ENCODE measurements at places on chromosomes 16 and 17.

- no peak for DNase-seq
Measured at GRCh38 chr16:23452221-23452571, 793 bp downstream of the COG7 start.

DNA sequence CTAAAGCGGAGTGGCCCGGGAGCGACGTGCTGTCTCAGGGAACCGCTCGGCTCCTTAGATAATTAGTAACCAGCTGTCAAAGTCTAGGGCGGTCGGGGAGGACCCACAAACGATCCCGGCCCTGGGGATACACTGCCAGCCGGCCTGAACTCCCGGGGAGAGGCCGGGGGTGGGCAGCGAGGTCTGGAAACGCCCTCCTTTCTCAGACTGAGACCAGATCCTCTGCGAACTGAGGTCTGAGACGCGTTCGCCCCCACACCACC, 1.3 kb downstream of the HNF1B start:
- no peak for DNase-seq

- DNase-seq: peak; percentile 79
Measured at GRCh38 chr16:85123891-85124635, 11.8 kb upstream of the CIBAR2 start.

- DNase-seq: no peak
Measured at GRCh38 chr17:73411313-73411747, 99.5 kb upstream of the CDC42EP4 start.

GRCh38 chr16:27531186-27531585, 18.5 kb downstream of the GTF3C1 start:
- no peak for DNase-seq

- DNase-seq: no peak
Measured at GRCh38 chr16:85833219-85833920, 33.9 kb downstream of the COX4I1 start.

GRCh38 chr17:10574324-10574723, 24.9 kb upstream of the MYH2 start:
- peak; percentile 2 for DNase-seq

GRCh38 chr16:53022374-53022773, 30.3 kb downstream of the CHD9NB start:
- DNase-seq: peak; percentile 49

DNA sequence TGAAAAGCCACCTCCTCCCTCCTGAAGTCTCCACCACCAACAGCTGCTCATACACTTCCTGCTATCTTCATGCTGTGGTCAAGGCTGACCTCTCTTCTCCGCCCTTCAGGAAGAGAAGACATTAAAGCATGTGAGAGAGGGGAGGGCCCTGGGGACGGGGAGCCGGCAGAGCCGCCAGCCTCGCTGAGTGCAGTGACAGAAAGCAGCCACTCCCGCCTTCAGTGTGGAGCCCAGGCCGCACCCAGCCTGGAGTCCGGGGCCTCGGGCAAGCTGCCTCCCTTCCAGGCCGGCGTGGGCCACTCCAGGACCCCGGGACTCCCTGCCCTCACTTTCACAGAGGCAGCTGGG, 94.7 kb upstream of the TNRC6C start:
- peak; percentile 13 for DNase-seq

- peak; percentile 22 for DNase-seq
Measured at GRCh38 chr17:76735006-76735405, 2.1 kb downstream of the SRSF2 start.

DNA sequence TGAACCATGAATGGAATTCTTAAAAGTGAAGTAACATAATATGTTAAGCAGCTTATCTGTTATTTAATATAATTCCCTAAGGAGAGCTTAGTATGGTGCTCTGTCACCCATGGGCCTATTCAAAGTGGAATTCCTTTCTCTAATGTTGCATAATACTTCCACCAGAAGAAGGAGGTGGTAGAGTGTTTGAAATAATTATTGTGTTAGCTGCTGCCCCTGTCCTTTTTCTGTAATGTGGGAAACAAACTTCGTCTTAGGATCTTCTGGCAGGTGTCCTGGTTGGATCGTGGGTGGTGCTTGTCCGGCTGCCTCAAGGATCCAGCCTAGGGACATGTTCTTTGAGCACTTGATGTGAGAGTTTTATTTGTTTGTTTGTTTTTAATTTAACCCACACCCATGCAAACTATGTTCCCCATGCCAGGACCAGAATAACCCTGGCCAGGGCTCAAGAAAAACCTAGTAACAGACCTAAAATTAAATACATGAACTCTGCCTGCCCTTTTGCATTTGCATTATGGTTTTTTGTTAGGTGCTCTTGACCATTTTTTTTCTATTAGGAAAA, 46.1 kb downstream of the ZNRF1 start:
- DNase-seq: peak; percentile 27

GRCh38 chr16:84513123-84513522, 8.7 kb upstream of the MEAK7 start:
- DNase-seq: peak; percentile 82

DNA sequence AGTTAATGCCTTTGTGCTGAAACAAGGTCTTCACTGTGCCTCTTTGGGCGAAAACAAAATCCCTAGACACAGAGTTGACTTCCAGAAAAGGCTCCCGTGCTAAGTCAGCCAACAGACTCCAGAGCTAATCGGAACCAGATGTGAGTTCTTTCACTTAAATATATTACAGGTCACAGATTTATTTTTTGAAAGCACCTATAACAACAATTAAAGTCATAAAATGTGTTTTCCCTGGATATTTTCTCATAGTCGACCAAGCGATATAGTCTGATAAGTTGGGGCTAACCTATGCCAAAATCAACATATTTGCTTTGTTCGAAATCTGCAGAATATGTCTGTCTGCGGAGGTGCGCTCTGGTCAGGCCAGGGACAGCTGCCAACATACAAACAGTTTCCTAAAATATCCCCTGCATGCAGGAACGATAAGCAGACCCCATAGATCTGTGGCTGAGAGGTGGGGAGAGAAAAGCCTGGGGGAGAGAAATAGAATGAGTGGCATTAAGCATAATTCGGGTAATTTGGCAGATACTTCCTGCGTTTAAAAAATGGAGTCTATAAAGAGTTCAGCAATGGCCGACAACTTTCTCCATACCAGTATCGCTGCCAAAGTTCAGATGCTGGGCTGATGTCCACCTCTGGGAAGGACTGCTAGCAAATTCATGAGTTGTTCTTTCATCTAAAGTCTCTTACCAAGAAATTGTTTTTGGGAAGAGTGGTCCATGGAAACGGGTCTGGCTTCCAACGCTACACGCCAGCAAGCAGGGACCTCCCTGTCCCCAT, 50.8 kb upstream of the MYH10 start:
- peak; percentile 52 for DNase-seq

DNA sequence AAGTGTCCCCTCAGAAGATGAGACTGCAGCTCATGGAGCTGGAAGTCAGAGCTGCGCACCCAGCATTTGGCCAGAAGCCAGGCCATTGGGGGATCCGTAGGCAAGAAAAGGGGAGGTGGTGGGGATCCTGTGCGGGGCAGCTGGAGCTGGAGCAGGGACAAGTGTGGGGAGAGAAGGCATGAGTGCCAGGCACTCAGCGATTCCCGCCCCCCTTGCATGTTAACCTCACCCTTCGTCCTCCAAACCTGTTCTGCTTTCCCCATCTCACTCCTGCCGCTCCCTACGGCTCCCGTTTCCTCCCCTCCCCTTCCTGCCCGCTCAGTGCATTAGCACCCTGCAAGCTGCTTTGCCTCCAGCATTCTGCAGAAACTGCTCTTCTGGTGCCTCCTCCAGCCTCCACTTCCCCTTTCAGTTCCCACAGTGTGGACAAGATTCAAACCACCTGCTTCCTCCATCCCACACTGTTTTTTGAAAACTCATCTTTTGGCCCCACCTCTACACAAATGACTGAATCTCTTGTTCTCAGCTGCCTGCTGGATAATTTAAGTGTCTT, 5.6 kb downstream of the ALOX15 start:
- no peak for DNase-seq

All from fibroblast of skin of back (primary cell).